Activated T-helper 2 cell treated with anti-CD3 and anti-CD28 coated beads, Interferon-gamma antibody, Interleukin-2, Interleukin-4, amounts not matched to agents 10 μg/mL and 5 μg/mL and 100 μg/mL, durations not matched to agents 14 hours and 24 hours and 36 hours (primary cell): ENCODE measurements at places on chromosomes 2 and 18.

DNA sequence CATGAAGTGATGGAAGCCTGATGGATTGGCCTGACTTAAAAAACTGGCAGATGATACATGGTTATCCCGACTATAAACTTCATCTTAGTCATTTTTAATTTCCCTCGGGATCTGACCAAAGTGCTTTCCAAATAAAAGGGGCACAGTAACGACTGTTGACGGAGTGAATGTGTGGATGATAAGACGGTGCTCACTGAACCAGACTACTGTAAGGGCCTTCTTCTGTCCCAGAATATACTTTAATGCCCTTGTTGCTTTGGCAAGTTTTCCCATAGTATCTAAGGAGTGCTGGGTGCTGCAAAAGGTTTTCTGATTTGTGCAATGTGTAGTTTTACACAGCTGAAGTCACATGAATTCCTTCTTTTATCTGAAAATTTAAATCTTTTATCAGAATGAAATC, 373.5 kb downstream of the DSEL start:
- no peak for DNase-seq

GRCh38 chr2:10283106-10284062, 19.3 kb upstream of the HPCAL1 start:
- DNase-seq = no peak

DNA sequence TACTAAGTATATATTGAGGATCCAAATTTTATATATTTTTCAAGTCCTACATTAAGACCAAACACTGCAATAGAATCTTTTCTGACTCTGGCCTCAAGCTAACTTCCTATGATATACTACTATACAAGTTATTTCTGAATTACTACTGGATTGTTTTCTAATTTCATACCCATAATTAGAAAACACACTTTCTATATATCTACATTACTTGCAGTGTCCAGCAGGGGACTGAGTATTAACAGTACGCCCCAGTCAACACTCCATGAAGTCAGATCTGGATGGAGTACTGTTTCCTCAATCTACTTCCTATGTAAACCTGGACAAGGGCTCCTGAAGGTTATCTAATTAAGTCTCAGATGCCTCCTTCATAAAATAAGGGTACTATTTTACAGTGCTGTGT, 26.5 kb downstream of the RMP24 start:
- no peak for DNase-seq

- no peak for DNase-seq
These were observed 25.3 kb upstream of the MFSD6 start for GRCh38 chr2:190382851-190383250.

GRCh38 chr2:50097148-50097547, 934.8 kb downstream of the NRXN1 start:
- DNase-seq = no peak

DNA sequence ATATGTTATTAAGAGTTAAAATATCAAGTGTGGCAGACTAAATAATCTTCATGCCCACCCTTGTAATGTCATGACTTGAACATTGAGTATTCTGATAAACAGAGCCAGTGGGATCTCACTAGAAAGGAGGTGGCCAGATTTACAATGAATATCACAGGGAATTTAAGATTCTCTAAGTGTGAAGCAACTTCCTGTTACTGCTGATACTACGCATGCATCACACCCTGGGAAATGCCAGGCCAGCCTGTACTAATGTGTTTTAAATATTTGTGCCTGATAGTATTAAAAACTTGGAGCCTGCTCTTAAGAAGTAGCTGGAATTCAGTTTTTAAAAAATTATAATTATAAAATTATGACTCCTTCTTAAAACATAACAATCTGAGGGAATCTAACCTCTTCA, 148.3 kb downstream of the LAMA3 start:
- no peak for DNase-seq

DNA sequence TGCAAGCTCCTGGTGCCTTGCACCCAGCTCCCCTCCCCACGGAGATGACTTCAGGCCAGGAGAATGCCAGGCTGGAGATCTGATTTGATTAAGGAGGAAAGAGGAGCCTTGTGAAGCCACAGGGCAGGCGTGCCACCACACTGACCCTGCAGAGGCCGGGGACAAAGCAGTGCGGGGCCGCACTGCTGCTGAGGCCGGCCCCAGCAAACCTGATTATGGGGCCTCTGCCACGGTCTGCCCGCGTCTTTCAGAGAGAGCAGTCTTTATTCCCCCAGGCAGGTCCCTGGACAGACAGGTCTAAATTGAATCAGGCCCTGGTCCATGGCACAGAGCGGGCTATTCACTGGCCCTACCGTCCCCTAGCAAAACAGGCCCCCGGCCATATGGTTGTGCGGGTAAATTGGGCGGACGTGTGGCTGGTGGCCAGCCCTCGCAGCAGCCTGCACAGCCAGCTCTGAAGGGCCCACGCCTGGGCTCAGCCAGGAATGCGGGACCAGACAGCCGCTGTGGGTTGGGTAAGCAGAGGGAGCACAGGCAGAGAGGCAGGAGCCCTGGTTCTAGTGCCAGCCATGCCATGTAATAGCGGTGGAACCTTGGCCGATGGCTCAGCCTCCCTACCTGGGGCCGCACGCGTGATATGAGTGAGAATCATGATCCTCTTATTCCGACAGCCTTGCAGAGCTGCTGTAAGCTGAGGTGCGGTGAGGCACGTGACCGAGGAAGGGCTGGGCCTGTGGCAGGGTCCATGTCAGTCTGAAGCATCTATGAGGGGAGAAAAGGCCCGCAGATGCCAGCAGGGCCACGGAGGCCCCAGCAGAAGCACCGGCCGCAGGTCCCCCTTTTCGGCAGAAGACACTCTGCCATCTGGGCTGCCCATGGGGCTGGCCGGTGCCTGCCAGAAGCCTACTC, 97.3 kb upstream of the MYCN start:
- no peak for DNase-seq

GRCh38 chr2:236216711-236217110, 47.5 kb downstream of the ASB18 start:
- no peak for DNase-seq

- no peak for DNase-seq
These were observed 158.7 kb downstream of the TDRD15 start for GRCh38 chr2:21282515-21282898.

- DNase-seq = no peak
These were observed 425.4 kb downstream of the CNTNAP5 start for GRCh38 chr2:124450481-124450880.

- no peak for DNase-seq
These were observed 13.2 kb downstream of the TXNDC2 start for GRCh38 chr18:9898792-9899549.

DNA sequence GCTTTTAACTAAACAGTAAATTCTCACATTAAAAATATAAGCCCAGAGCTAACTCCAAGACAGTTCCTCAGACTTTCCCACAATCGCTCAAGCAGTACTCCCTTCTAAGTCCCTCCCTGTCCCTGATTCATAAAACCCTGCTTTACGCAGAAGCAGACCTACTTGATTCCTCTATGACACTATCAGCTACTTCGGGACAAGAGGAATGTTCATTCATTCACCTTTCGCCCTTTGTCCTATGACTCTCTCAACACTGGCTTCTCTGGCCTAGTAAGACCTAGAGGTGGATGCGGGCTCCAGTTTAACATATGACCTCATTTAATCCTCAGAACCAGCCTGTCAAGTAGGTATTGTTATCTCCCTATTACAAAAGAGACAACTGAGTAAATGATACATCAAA, 10.2 kb downstream of the LPIN2 start:
- DNase-seq = no peak

DNA sequence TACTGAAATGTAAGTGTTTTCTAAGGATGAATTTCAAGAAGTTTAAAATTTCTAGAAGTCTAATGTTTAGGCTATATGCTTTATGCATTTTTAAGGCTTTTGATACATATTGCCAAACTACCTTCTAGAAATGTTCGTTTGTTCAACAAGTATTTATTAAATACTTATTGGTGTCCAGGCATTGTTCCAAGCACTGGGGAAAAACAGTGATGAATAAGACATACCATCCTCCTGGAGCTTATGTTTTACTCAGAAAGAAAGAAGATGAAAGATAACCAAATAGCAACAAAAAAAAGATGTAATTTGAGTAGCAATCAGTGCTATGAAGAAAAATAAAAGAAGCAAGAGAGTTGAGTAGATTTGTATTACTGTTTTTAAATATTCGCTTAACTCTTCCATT, 692.9 kb downstream of the SLC4A3 start:
- DNase-seq = no peak

GRCh38 chr2:233996000-233996399, 54.5 kb upstream of the SPP2 start:
- DNase-seq = no peak

GRCh38 chr2:49291619-49292018, 137.3 kb upstream of the FSHR start:
- no peak for DNase-seq

- DNase-seq = no peak
These were observed 18.0 kb downstream of the LRP1B start for GRCh38 chr2:142112757-142113221.

DNA sequence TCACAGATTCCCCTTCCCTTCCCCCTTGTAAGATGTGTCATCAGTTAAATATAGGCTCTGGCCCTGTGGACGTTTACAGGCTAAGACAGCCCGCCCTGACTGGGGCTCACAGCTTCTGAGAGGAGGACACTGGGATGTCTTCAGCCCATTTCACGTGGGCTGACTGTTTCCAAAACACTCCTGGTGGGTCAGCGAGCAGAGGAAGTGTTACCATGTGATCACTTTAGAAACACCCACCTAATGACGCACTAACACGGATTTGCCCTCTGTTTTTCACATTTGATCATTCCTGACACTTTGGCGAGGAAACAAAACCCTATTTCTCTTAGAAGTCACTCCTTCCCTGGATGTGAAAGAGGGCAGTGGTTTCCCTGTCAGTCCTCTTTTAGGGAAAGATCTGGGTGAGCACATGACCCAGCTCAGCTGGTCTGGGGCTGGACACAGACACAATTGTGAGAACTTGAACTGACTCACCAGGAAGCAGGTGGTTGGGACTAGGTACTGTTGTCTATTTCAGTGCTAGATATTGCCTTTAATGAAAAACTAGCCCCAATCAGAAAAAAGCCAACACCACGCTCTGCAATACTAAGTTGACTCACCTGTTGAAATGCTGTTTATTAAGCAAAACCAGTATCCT, 38.8 kb downstream of the BMP10 start:
- DNase-seq = no peak

DNA sequence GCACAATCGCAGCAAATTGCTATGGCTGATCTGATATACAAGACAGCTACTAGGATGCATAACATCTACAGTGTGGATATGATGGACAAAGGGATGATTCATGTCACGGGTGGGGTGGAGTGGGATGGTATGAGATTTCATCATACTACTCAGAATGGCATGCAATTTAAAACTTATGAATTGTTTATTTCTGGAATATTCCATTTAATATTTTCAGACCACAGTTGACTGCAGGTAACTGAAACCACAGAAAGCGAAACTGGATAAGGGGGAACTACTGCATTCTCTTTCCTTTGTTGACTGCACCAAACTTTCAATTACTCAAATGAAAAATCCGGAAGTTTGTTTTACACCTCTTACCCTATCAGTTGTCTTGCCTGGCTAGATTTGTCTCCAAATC, 94.4 kb upstream of the NEUROD1 start:
- DNase-seq = no peak

DNA sequence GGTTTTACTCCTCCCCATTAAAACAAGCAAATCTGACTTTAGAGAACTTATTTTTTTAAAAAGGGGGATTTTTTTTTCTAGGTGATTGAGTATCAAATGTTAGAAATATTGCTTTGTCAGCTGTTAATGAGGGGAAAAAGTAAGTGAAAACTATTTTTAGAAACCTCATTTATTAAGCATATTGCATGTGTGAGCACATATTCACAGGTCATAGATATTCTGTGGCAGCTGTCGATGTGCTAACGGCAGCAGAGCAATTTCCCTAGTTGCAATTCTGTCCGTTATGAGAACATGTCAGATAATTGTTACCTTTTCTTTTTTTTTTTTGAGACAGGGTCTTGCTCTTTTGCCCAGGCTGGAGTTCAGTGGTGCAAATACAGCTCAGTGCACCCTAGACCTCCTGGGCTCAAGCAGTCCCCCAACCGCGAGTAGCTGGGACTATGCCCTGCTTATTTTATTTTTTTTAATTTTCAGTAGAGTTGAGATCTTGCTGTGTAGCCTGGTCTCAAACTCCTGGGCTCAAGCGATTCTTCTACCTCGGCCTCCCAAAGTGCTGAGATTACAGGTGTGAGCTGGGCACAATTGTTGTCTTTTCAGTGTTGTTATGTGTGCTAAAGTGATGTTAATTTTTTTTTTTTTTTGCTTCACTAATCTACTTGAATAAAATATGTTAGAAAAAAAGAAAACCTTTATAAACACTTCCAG, 69.8 kb downstream of the MTA3 start:
- no peak for DNase-seq
